SHP77 treated with DMSO at 0.1 percent for 48 hours (cell line): ENCODE measurements at places on chromosomes 4 and X.

DNA sequence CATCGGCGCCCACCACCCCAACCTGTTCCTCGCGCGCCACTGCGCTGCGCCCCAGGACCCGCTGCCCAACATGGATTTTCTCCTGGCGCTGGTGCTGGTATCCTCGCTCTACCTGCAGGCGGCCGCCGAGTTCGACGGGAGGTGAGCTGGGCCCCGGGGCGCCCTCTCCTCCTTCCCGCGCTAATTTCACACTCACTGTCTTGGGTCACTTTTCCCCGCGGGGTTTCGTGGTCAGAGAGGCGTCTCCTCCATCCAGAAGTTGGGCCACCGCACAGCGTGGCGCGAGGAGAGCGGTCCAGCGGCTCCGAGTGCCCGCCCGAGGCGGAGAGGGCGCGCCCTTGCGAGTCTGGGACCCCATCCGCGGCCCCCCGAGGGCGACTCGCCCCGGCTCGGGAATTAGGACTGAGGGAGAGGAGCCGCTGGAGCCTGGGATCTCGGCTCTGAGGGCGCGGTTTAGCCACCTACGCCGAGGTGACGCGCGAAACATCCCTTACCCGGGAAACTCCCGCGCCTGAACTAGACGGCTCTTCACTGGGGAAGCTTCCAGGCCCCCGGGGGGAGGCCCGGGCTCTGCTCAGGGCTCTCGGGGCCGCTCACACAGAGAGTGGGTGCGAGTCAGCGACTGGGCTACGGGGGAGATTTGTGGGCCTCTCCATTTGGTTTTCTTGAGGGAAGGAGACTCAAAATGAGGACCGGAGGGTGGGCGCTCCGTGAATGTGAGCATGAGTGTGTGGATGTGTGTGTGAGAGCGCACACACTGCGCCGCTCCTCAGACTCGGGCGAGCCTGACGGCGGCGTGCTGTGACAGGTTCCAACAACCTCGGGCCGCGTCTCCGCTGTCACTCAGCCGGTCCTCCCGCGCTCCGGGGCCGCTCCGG, 551 bp downstream of the NPNT start:
- no peak for DNase-seq

GRCh38 chr4:152146244-152146643, 385.4 kb upstream of the GATB start:
- no peak for DNase-seq

GRCh38 chrX:48702032-48702431, 5.5 kb downstream of the SUV39H1 start:
- DNase-seq = no peak

GRCh38 chrX:150779385-150779784, 86.2 kb downstream of the MTMR1 start:
- DNase-seq = no peak

DNA sequence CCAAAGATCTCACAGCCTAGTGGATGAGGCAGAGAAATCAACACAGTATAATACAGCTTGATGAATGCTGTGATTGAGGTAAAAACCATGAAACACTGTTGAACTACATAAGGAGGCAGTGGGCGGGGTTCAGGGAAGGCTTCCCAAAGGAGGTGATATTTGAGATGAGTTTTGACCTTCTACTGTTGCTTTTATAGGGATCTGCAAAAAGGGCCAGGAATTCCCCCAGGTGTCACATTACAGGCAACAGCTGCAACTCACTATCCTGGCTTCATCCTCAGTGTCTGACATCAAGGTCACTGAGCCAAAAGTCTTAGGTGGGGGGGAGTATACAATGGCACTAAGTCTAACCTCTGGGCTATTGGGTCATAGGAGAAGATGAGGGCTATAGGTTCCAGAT, 185.7 kb upstream of the NRK start:
- DNase-seq = peak; percentile 18

- peak; percentile 38 for DNase-seq
Measured at GRCh38 chr4:40056716-40057585, at the start of gene N4BP2. TSS of gene N4BP2 (plus strand) at chr4:40056850. CDS start at chr4:40097341, 40,491 bp downstream.

DNA sequence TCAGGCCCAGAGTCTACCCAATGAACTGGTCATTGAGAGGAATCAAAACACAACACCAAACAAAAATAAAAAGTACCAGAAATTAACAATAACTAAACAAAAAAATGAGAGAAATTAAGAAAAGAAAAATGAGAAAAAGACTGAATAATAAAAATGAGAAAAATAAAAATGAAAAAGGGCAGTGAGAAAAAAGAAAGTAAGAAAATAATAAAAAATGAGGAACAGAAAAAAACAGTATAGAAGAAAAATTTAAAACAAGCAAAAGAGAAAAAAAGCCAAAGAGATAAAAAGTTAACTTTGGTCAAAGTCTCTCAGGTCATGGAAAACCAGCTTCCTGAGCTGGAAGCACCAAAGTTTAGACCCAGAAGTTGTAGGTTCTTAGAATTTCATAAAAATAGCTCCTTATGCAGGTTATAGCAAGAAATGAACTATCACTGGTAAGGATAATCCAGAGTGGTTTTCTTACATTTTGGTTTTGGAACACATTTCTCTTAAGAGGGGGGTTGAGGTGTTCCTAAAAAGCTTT, 51.0 kb upstream of the WDR17 start:
- no peak for DNase-seq

DNA sequence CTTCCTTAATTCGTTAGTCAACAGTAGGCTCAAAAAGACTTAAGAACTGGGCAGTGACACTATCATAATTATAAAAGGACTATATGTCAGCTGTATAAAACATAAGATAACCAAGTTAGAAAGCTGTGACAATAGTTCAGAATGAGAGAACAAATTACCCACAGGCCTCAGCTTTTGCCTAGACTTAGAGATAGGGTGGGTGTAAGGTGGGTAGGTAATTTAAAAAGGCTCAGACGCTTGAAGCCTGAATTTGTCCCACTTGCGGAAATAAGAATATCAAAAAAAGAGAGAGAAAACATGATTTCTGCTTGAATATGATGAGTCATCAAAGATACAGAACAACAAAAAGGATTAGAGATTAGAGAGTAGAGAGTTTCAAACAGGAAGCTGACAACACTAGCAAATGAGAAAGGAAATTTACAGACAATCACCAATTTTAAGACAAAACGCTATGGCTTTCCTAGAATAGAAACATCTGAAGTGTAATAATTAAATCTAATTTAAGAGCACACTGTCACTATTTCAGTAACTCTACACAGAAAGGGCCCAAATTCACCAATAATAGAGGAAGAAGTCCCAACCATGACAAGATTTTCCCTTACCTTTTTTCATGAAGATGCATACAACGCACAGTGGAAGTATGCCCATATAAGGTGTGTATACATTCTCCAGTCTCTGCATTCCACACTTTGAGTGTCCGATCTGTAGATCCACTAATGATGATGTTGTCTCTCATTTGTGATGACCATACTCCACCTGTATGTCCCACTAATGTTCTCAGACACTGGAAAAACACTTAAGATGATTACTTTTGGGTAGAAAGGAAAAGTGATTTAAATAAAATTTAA, 208.1 kb downstream of the FBXW7 start:
- no peak for DNase-seq

- no peak for DNase-seq
Measured at GRCh38 chrX:12567857-12568256, 223.4 kb upstream of the PRPS2 start.

DNA sequence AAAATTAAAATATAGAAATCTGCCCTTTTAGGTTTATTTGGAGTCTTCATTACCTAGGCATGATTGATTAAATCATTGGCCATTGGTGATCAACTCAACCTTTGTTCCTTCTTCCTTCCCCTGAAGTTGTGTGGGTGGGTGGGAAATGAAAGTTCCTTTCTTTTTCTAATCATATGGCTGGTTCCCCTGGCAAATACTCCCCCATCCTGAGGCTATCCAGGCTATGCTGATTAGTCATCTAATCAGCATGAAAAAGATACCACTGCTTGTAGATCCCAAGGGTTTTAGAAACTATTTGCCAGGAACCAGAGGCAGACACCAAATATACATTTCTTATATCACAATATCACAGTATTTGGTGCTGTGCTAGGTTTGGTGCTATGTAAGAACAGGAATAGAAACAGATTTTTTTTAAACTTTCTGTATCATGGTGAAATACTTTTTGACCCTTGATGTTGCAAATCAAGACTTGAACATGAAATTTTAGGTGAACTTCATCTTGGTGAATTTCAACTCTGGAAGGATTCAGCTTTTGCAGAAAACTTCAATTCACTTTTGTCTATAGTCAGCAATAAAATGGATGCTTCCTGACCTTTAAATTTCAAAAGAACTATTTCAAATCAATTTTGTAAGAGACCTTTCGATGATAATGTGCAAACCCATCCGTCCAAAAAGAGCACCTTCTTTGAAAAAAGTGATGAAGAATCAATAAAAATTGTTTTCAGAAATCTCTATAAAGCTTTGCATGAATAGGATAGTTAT, 71.1 kb downstream of the CCSER1 start:
- DNase-seq = no peak

- no peak for DNase-seq
Measured at GRCh38 chrX:9148615-9149399, 114.9 kb upstream of the FAM9B start.

DNA sequence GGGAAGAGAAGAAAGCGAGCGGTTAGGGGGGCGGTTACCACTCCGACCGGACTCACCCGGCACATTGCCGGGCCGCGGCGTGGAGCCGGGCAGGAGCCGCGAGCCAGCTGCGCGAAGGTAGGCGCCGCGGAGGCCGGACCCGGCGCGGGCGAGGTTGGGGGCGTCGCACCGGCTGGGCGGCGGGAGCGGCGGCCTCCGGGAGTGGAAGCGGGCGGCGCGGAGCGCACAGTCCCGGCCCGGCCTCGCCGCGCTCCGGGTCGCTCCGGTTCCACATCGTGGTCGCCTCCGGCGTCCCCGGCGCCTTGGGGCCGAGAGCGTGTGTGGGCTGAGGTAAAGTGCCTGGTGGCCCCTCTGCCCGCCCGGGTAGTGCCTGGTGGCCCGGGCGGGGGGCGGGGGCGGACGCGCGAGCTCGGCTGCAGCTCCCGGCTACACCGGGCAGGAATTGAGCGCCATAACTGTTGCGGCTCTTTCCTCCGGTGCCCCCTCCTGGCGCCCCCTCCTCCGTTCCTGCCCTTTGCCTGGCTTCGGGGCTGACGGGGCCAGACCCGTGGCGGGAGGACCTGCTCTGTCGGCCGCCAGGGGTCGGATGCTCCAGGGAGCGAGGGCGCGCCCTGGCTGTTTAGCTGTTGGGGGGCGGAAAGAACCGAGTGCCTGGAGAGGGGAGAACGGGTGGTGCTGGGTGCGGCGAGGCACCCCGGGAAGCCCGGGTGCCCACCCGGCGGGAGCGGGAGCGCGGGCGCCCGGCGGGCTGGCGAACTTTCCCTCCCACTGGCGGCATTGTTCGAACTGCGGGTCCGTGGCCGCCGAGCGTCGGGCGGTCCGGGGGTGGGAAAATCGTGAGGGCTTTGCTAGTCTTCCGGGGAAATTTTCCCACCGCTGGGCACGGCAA, 626 bp downstream of the JADE3 start:
- no peak for DNase-seq

GRCh38 chr4:147090486-147090885, 144.8 kb upstream of the TTC29 start:
- DNase-seq = no peak

- no peak for DNase-seq
Measured at GRCh38 chr4:155809835-155810234, 51.0 kb downstream of the GUCY1B1 start.

DNA sequence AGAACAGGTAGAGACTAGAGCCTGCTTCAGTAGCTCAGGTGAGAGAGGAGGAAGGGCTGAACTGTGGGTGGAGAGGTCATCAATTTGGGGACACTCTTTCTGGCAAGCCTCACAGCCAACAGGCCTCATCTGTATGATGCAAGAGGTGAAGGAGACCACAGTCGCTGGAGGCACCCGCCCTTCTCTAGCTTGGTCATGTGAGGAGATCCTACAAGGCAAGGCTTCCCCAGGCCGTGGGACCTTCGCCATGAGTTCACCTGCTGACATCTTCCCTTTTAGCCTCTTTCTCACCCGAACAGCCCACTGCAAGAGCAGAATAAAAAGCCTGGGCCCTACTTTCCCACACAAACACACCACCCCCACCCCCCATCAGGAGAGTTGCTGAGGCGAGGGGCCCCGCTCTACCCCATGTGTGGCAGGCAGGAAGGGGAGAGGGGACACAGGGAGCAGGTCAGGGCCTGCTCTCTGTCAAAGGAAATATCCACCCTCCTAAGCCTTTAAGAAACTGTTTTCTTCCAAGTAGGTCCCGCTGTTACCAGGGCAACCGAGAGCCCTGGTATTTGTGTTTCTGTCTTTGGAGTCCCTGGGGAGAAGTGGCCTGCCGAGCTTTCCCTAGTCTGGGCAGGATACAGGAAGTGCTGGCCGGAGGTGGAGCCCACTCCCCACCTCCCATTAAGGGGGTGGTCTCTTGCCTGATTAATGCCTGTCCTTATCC, 8.1 kb downstream of the RTL5 start:
- no peak for DNase-seq

DNA sequence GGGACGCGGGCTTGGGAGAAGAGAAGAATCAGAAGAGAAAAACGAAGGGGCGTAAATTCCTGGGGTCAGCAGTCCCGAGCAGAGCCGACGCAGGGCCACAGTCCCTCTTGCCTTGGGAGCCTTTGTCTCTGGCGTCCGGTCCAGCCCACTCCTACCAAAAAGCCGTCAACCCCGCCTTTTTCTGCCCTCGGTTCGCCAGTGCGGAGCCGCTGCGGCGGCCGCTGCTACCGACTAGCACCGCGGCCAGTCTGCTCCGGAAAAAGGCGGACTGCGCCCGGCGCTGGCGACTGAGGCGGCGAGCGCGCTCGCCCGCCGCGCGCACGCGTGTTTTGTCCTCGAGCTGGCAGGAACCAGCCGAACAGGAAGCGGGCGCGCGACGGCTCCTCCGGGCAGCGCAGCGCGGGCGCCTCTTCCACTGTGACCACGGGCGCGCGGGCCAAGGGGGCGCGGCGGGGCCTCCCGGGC, 502 bp downstream of the HNRNPDL start:
- DNase-seq = no peak

- no peak for DNase-seq
Measured at GRCh38 chr4:38624311-38624710, 39.7 kb upstream of the KLF3 start.

DNA sequence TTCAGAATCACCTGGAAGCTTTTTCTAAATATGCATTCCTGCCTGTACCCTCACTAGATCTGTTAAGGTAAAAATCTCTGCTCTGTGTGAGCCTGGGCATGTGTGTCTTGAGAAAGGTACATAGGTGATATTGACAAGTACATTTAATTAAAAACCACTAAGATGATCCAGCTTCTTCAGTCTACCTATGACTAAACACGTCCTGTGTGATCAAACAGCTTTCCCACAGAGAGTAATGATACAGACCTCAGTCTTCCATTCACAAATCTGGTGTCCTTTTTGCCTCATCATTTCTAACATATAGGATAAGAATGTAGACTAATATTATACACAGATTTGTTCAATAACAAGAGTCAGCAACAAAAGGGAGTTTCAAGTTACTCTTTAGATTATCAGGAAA, 42.6 kb downstream of the GALNT7 start:
- DNase-seq = no peak
